Stimulated activated CD8-positive, alpha-beta memory T cell treated with anti-CD3 and anti-CD28 coated beads, Interleukin-15, amount 100 ng/mL, for 24 hours (primary cell): ENCODE measurements at places on chromosomes 3 and 15.

DNA sequence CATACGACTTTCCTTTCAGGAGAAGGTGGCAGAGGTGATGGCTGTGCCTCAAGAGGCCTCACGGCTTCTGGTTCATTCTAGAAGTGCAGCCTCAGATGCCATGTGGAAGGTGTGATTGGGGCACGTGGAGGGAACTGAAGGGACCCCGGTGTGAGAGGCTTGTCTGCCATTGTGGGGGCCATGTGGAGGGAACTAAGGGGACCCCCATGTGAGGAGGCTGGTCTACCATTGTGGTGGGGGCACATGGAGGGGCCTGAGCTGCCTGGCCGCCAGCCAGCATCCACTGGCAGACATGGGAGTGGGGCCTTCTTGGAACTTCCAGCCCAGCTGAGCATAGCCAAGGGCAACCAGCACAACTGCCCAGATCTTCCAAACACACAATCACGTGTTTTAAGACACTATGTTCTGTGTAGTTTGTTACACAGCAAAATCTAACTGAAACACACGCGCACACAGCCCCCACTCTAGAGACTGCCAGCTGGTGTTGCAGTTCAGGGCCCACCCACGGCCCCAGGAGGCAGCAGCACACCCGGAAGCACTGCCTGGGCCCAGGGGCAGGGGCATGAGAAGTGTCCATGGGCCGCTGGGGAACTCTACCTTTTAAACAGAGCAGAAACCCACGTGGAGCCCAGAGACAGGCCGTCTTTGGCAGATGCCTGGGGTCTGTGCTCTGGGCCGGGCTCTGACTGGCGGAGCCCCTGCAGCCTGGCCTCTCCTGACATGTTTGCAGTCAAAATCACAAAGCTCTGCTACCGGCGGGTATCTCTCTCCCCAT lies 66.8 kb downstream of the IQSEC1 start:
- DNase-seq, result no peak

DNA sequence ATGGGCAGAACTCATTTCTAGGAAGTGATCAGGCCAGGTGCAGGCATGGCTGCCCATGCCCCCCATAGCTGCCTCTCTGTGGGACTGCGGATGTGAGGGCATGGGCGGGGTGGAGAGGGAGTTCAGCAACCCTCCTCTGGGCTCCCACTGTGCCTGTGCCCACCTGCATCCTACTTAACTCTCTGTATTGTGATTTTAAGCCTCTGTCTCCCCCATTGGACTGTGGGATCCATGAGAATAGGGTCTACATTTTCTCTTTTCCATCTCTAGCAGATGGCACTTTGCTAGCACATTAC lies 194.3 kb downstream of the CHST2 start:
- no peak for DNase-seq

- DNase-seq, result no peak
Measured at GRCh38 chr3:73653877-73654276, 29.1 kb upstream of the PDZRN3 start.

- no peak for DNase-seq
Measured at GRCh38 chr3:10645800-10646199, 140.4 kb upstream of the ATP2B2 start.

DNA sequence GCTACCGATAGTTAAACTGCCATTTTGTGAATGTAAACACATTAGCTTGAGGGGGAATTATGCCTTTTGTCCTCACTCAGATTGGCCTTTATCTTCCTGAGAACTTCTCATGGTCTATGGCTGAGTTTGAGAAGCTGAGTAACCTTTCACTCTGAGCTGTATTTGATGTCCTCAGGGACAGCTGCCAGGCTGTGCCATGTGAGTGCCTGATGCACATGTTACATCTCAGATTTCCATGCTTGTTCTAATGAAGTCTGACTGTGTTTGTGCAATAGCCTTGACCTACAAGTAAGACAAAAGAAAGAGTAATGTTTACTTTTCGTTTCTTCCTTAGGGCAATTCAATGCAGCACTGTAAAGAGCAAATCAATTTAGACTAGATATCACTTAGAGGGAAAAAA lies 44.1 kb upstream of the ARL6 start:
- DNase-seq, result no peak

GRCh38 chr3:55888282-55888885 lies 401.3 kb upstream of the WNT5A start:
- no peak for DNase-seq

GRCh38 chr15:96583671-96584070 lies 253.2 kb downstream of the NR2F2 start:
- DNase-seq, result no peak

DNA sequence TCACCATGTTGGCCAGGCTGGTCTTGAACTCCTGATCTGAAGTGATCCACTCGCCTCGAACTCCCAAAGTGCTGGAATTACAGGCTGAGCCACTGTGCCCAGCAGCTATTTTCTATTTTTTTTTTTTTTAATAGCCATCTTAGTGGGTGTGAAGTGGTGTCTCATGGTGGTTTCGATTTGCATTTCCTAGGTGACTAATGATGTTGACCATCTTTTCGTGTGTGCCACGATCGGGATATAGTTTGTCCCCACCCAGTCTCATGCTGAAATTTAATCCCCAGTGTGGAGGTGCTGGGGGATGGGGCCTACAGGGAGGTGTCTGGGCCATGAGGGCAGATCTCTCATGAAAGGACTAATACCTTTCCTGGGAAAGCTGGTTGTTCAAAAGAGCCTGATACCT lies 41.8 kb upstream of the MUC13 start:
- no peak for DNase-seq

GRCh38 chr3:115146032-115146417 lies 1.1 kb downstream of the ZBTB20 start:
- DNase-seq, result no peak
